ENCODE measurements at places on chromosomes 5 and 9. TPM values are rescaled to one million over a fixed set of nuclear protein-coding genes. Genes with fewer than 3 reads are reported as not detected.
A peak's percentile ranks its signal among the peaks of the same experiment; 100 is the strongest.

Gene MED10
- 50.5 TPM for total RNA-seq

DNA sequence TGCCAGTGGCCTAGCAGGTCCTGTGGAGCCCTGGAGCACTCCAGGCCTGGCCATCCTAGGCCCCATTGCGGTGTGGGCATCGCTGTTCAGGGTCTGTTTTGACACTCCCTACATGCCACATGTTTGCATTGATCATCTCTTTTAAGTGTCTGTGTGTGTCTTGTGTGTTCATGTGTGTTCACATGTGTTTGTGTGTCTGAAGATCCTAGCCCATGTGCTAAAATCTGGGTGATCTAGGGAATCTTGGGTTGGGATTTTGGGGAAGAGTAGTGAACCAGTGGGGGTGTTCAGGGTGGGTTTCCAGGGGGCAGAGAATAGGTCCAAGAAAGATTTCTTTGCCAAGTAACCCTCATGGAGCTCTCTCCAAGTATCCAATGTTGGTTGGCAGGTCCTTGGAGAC, 8.4 kb downstream of the PSD2 start:
- no peak for DNase-seq

DNA sequence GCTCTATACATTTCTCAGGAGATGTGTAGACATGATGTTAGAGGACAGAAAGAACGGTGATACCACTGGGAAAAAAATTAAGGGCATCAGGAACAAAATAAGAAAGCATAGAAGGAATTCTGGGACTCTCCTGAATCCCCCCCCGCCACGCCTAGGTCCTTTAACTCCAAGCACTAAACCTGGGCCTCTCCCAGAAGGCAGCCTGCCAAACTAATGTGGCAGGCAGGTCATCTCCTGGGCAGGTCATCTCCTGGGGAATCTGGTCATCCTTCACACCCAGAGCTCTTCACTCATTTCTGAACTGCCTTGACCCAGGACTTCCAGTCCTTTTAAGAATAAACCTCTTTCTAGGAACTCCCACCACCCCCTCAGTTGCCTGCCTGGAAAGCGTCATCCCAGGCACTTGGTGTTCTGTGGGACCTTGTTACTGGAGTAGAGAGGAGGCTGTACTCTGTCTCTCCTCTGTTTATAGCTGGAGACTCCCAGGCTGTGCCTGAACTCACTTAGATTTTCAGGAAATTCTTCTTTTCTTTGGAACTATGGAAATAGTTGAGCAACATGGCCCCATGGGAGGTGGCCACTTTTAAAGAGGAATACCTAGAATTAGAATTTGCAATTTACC, 24.1 kb downstream of the PSAT1 start:
- DNase-seq = no peak

Gene MZB1
- total RNA-seq = 22.6 TPM

Gene KIF24
- 7.5 TPM for total RNA-seq

- no peak for DNase-seq
These were observed 11.4 kb upstream of the YTHDC2 start for GRCh38 chr5:113502073-113502472.

- DNase-seq = peak; percentile 66
These were observed 920 bp downstream of the LPCAT1 start for GRCh38 chr5:1522601-1523479.

GRCh38 chr5:177449140-177450061, 2.8 kb downstream of the PRR7 start:
- no peak for DNase-seq

- DNase-seq = no peak
These were observed 36.1 kb downstream of the POLK start for GRCh38 chr5:75547812-75548211.

- DNase-seq = no peak
These were observed 480.1 kb upstream of the SMARCA2 start for GRCh38 chr9:1535051-1535450.
